Activated CD4-positive, alpha-beta T cell treated with anti-CD3 and anti-CD28 coated beads, Interleukin-2, amount 10 ng/mL, durations not matched to agents 24 days and 14 days (primary cell): ENCODE measurements at places on chromosomes 7 and 10. TPM values are rescaled to one million over a fixed set of nuclear protein-coding genes. Genes with fewer than 3 reads are reported as not detected.

DNA sequence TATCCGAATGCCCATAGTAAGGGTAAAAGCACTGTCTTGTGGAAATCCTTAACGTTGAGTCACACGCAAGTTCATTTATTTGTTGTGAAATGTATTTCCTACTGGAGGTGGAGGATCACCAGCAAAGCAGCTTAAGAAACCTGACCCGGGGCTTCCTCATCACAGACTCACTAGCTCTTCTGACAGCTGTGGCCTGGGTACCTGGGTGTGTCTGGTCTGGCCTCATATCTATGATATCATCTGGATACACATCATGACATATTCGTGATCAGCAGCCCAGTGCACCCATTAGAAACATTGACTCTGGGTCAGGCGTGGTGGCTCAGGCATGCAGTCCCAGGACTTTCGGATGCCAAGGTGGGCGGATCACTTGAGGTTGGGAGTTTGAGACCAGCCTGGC lies 8.8 kb downstream of the DRGX start:
- no peaks in the 10 kb centered on the region for H3K4me1 ChIP-seq
- no peaks in the 10 kb centered on the region for H3K36me3 ChIP-seq
- no peak overlapping the region for H3K27ac ChIP-seq
- peaks cover 18% of the 10 kb centered on the region for H3K27me3 ChIP-seq

- no peaks in the 10 kb centered on the region for H3K27me3 ChIP-seq
- peak; percentile 53 for DNase-seq
- H3K36me3 ChIP-seq: peaks cover 20% of the 10 kb centered on the region
- H3K27ac ChIP-seq: no peak overlapping the region
- H3K4me1 ChIP-seq: no peaks in the 10 kb centered on the region
Observed at GRCh38 chr7:35908331-35909216, 107.7 kb downstream of the SEPTIN7 start.

DNA sequence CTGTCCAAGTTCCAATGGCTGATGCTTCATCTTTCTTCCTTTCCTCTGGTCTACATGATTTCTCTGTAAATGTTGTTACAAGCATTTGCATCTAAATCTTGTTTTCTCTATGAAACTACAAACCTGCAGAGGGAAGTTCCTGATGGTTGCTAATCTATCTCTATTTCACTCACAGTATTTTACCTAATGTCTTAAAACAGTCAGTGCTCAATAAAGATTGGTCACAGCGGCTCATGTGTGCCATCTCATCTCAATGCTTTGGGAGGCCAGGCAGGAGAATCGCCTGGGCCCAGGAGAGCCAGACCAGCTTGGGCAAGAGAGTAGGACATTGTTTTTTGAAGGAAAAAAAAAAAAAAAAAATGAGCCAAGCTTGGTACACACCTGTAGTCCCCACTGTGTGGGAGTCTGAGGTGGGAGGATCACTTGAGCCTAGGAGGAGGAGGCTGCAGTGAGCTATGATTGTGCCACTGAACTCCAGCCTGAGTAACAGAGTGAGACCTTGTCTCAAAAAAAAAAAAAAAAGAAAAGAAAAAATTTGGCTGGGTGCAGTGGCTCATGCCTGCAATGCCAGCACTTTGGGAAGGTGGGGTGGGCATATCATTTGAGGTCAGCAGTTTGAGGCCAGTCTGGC lies 71.3 kb upstream of the ARMC3 start:
- no peak overlapping the region for H3K27ac ChIP-seq
- no peak for DNase-seq
- no peaks in the 10 kb centered on the region for H3K4me1 ChIP-seq
- H3K4me3 ChIP-seq: no peak overlapping the region

Gene GBX1
- total RNA-seq: not detected in 2 replicates

Gene PON3
- not detected in 2 replicates for total RNA-seq

- peaks cover 3% of the 10 kb centered on the region for H3K4me1 ChIP-seq
- H3K4me3 ChIP-seq: no peak overlapping the region
- no peaks in the 10 kb centered on the region for H3K27me3 ChIP-seq
- no peak overlapping the region for H3K27ac ChIP-seq
Observed at GRCh38 chr10:807958-808353, 118.5 kb upstream of the DIP2C start.

Gene KIN
- 13.9 and 14.4 TPM in 2 replicates for total RNA-seq

GRCh38 chr10:10847387-10847786 lies 170.3 kb upstream of the CELF2 start:
- no peak overlapping the region for H3K27ac ChIP-seq
- H3K36me3 ChIP-seq: no peaks in the 10 kb centered on the region
- no peaks in the 10 kb centered on the region for H3K4me1 ChIP-seq
- DNase-seq: no peak
- peaks cover 20% of the 10 kb centered on the region for H3K27me3 ChIP-seq

GRCh38 chr10:26372513-26373354 lies 65.4 kb upstream of the APBB1IP start:
- H3K4me1 ChIP-seq: no peaks in the 10 kb centered on the region
- DNase-seq: no peak
- H3K27me3 ChIP-seq: peaks cover 23% of the 10 kb centered on the region
- no peaks in the 10 kb centered on the region for H3K36me3 ChIP-seq
- H3K27ac ChIP-seq: no peak overlapping the region

DNA sequence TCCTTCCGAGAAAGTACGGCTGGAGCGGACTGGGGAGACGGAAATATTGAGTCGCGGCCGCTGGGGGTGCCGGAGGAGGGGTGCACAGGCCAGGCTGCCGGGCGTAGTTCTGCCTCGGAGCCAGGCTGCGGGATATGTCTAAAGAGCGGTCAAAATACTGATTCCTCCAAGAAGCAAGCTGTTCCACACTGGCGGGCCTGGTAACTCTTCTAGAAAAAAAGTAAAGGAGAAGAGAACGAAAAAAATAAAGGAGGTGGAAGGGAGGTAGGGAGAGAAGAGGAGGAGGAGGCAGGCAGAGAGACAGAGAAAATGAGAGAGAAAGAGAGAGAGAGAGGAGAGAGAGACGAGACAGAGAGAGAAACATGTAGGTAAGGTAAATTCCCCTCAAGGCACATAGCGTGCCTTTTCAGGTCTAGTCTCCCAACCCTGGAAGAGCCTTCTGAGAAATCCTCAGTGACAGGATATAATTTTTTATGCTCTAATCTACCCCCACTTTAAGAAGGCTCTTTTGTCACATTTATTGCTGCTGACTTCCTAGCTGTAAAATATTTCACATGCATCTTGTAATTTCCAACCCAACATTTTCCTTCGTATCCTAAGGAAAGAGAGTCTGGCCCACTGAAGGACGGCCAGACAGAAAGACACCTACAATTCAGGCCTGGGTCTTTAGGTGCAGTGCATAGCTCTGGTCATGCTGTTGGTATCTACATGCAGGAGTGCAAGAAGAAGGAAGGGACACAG lies 5.7 kb downstream of the DLX5 start:
- H3K4me3 ChIP-seq: no peak overlapping the region
- H3K4me1 ChIP-seq: peaks cover 4% of the 10 kb centered on the region
- H3K27ac ChIP-seq: no peak overlapping the region
- H3K27me3 ChIP-seq: peaks cover 91% of the 10 kb centered on the region
- peaks cover 7% of the 10 kb centered on the region for H3K36me3 ChIP-seq
- DNase-seq: no peak
